Cerebellar nuclear complex (tissue), 1 donor: ENCODE measurements at places on chromosomes 6 and 20.

DNA sequence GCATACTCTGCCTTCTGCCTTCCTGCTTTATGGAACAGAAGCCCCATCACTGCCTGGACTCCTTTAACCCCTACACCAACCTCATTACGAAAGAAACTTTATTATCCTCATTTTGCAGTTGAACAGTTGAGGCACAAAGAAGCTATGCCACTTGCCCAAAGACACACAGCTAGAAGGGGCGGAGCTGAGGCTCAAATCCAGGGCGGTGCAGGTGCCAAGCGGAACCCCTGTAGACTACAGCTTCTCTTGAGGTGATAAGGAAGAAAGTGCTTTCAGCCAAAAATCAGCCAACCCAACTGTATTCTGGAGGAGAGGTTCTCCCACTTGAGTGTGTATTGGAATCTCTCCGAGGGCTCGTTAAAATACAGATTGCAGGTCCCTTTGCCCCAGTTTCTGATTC, 90.5 kb downstream of the PRND start:
- DNase-seq = no peak

DNA sequence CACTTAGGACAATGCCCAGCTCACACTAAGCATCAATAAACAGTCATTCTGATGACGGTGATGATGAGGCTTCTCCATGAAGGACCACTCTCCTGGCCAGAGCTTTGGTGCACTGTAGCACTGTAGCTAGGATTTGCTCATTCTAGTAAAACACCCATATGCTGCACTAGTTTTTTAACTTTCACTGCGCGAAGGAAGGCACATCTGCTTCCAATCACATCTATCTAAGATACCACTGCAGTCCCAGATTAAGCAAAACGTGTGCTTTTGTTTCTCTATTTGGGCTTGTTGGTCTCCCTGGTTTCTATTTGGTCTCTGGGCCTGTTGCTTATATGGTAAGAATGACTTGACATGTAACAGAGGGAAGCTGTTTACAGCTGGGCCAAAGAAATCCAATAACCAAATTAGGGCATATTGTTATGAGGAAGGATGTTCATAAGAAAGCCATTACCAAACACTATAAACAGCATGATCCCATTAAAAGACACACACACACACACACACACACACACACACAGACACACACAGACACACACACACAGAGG, 62.4 kb downstream of the FAM229B start:
- DNase-seq = no peak

DNA sequence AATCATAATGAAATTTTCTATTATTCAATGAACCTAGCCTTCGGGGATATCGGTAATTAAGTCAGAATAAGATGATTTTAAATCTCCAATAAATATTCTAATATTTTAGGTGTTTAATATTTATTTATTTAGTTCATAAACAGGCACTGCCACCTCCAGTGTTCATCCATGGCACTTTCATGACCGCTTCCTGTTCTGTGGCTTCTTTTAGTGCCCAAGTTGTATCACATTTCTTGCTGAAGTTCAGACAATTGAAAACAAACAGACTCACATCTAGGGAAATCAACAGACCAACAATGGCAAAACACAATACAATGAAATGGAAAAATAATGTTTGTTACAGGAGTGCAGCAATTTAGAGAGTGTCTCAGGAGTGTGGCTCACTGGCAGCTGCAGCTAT, 26.0 kb downstream of the HDDC2 start:
- DNase-seq = no peak

DNA sequence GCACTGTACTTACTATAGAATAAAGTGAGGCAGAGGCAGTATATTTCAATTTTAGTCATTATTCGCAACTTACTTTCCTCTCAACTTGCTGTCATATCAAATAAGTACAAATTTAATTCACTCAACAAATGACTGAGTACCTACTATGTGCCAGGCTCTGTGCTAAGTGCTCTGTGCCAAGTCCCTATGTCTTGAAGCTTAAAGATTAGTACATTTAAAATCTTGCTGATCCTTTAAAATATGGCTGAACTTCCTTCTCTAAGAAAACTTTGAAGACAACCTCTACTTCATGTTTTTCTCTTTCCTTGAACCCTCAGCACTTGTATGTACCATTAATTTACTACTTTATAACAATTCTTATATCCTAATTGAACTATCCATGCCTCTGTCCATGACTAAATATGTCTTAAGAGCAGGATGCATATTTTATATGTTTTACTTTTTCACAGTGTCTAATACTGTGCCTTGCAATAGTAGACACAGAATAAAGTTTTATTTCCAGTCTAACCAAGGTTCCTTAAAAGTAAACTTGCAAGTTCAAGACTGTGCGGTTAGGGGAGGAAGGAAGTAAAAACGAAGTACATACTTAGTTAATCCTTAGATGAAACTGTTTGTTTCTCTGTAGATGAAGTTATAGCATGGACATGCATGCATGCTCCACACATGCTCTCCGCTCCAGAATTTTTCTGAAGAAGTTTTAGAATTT, 10.0 kb upstream of the LATS1 start:
- DNase-seq = no peak

DNA sequence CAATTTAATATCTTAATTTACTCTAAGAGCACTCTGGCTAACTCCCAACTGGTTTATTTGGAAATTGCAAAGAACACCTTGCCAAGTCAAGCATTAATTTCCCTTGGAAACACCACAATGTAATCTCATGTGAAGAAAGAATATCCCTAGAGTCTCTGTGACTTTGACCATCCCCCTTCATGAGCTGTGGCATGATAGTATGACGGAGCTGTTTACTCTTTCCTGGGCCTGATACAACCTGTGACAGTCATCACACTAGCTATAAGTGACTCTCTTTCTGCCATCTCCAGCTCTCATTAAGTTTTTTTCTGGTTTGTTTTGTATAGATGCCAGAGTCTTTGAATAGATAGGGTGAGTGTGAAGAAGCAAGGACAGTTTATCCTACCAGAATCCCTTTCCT, 470.3 kb upstream of the JARID2 start:
- DNase-seq = no peak

GRCh38 chr6:25851961-25852360, 20.1 kb upstream of the SLC17A1 start:
- DNase-seq = no peak

- DNase-seq = no peak
Measured at GRCh38 chr6:170087941-170088581, 202.8 kb downstream of the DLL1 start.
